ENCODE measurements at places on chromosomes 5 and 9.

DNA sequence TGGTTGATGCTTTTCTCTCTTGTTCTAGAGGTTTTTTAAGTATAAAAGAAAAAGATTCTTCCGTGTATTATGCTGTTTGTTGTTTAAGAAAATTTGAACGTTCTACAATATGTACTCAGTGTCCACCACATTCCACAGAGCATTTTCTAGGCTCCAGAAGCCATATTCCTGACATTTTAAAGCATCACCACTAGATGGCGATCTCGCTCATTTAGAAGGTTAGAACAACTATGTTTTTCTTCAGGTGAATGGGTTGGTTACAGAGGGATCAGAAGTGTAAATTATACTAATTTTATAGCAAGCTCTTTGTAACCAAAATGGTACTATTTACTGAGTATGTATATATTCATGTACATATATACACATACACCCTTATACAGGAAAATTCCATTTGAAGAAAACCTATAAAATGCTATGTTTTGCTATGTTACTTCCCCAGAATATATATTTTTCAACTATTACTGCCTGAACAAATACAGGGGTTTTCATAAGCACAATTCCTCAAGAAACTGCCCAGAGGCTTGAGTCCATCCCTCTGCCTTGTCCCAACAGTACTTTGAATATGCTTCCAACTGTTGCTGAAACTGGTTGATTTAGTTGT, 284.3 kb downstream of the CCDC171 start:
- peak; percentile 45 for DNase-seq

DNA sequence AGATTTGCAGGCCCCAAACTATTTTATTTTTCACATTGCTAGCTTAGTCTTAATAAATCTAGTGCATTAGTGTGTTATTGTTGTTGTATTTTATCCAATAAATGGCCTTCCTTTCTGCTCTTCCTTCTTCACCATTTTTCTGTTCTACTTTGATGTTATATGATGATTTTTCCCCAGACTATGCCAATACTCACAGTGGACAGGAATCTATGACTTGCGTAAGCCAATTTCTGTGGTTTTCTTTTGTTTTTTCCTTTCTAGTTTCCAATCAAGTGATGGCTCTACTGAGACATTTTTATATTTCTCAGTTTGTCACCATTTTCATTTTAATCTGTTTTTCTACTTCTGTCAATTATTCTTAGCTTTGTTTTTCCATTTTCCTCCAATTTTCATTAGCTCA, 106.8 kb upstream of the FBXL7 start:
- no peak for DNase-seq

DNA sequence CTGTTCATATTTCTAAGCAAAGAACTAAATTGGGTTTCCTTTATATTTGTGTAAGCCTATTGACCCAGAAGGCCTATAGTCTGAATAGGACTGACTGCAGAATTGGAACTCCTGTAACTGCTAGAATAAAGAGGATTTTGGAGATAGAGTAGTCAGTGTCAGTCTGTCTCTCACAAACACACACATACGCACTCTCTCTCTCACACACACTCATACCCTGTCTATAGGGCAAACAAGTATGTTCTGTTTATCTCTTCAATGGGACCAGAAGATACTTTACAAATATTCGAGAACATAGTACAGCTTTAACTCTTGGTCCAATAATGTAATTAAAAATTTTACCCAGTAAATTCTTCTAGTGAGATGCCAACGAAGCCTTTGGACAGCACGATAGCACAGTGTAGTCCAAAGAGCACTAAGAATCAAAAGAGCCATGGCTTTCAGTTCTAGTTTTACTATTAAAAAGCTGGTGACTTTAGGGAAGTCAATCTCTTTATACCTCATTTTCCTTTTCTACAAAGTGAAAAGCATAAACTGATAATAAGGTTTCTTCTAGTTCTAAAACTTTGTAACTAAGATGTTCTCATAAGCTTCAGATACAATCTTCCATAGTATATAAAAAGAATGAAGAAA, 19.3 kb downstream of the ABHD17B start:
- no peak for DNase-seq

DNA sequence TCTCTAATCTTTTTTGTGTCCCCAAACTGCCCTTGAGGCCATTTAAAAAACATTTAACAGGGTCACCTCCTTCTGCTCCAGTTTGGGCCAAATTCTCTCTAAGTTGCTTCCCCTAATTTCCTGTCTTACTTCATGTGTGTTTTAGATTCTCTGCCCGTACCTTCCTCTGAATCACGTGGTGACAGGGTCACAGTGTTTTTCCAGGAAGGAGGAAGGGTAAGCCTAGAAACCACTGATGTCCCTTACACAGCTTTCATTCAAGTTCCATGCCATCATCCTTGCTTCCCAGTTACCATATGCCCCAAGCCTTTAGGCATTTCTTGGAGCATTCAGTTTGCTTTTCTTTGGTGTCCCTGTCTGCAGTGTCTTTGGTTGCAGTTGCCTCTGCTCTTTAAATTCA, 42.4 kb upstream of the MACIR start:
- no peak for DNase-seq

GRCh38 chr5:71903808-71904207, 184.7 kb downstream of the CARTPT start:
- no peak for DNase-seq

DNA sequence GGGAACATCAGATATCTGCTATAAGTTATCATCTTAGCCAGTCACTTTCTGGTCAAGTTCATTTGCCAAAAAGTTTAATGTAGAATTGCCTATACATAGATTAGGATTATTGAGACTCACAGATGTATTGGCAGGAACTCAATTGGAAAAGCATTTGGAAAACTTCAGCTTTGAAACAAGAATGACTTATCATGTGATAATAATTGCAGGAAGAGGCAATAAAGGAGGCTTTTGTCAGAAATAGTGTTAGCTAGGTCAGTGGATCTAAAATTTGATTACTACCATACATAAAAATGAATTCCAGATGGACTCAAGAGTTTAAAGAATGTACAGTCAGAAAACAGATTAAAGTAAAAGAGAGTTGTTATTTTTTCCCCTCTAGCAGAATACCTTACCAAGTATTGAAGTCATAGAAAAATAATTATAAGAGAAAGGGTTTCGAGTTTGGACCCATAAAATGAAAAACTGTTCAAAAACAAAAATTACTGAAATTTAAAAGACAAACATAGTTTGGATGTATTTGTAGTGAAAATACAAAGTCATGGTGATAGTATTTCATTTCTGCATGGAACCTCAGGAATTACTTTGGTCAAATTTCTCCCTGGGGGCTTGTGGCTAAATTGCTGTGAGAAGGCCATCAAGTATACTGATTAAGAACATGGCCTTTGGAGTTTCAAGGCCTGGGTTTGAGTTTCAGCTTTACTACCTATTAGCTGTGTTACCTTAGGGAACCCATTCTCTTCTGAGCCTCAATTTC, 159.9 kb downstream of the TMEM38B start:
- DNase-seq, result no peak

- no peak for DNase-seq
Measured at GRCh38 chr5:2492476-2492875, 259.0 kb downstream of the IRX2 start.

DNA sequence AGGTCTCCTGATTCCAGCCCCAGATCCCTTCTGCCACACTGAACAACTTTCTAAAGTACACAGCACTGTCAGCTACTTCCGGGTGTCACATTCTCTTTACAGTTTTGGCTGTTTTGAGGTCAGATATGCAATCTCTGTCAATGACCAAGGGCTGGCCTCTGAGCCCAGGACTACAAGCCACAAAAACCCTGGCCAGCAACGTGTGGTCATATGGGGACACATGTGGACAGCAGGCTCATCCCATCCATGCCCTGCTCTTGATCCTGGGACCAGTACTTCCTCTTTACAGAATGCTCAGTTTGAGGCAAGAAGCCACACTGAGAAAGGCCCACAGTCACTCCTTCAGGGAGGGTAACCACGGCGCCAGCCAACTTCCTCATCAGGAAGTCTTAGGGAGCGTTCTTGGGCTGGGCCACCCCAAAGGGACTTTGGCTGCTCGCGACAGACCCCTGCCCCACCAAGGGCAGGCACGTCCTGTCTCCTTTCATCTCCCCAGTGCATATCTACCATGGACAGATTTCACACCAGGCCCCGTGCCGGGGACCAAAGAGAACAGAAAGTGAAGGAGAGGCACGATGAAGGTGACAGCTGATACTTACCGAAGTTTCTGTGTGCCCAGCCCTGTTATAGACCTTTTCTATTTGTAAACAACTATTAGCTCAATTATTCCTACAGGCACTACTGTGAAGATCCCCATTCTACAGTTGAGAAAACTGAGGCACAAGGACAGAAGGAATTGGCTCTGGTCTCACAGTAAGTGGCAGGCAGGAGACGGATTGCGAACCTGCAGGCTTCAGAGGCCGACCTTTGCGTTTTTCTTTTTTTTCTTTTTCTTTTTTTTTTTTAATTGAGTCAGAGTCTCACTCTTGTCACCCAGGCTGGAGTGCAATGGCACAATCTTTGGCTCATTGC, 37.3 kb downstream of the STK10 start:
- no peak for DNase-seq

DNA sequence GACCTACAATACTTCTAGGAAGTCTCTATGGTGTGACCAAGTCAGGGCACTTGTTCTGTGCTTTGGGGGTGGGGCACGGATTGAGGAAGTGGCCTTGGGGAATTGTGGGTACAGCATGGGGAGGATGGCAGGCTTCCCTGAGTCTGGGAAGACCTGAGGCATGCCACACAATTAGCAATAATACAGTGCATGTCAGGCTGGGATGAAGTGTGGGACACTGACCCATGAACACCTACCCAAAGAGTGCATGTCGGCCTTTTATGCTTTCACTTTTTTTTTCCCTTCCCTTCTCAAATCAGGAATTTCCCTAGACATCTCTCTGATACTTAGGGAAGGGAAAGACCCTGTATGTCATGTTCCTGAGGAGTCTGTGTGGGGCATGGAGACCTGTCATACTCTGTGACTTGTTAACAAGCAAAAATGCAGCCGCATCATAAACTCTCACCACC, 146.4 kb downstream of the PALM2AKAP2 start:
- DNase-seq, result no peak

DNA sequence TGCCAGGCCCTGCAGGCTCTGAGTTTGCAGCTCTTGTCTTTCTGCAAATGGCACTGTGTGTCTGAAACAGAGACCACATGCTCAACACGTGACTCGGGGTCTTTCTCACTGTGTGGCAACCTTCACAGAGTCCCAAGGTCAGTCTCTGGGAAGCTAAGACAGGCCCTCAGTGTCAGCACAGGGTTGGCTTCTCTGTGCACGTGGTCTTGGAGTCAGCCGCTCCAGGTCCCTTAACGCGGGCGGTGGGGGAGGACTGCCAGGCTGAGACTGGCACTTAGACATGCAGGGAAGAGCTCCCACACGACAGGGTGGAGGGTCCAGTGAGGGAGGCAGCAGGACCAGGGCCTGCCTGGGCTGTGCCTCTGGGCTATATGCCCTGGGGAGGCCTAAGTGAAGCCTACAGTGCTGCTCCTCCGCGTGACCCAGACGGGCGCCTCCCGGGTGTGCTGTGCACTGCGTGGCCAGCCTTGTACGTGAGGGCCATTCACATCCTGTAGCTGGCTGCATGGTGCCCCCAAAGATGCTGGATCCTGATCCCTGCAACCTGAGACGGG, 76.8 kb downstream of the ADAMTS2 start:
- no peak for DNase-seq

DNA sequence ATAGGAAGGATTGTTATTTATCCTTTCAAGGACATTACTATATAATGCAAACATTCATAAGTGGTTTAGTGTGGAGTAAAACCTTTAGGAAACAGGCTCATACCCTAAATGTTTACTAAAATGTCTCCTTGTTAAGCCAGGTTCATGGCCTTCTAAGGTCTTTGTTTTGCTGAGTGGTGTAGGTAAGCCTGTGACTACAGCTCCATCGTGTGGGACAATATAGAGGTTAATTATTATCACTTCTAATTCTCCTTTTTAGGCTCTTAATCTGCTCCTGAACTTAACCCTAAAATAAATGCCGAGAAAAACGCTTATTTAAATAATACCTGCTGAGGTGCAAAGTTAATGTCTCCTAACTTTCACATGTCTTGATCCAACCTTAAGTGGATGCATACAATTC, 43.8 kb downstream of the SPINK5 start:
- no peak for DNase-seq

DNA sequence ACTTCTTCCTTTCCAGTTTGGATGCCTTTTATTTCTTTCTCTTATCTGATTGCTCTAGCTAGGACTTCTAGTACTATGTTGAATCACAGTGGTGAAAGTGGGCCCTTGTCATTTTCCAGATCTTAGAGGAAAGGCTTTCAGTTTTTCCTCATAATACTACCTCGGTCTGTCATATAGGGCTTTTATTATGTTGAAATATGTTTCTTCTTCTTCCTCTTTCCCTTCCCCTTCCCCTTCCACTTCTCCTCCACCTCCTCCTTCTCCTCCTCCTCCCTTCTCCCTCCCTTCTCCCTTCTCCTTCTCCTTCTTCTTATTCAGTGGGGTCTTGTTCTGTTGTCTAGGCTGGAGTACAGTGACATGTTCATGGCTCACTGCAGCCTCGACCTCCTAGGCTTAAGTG, 9.2 kb upstream of the TERT start:
- DNase-seq, result no peak

GRCh38 chr5:89998519-89999305, 410.8 kb downstream of the CETN3 start:
- DNase-seq, result no peak

DNA sequence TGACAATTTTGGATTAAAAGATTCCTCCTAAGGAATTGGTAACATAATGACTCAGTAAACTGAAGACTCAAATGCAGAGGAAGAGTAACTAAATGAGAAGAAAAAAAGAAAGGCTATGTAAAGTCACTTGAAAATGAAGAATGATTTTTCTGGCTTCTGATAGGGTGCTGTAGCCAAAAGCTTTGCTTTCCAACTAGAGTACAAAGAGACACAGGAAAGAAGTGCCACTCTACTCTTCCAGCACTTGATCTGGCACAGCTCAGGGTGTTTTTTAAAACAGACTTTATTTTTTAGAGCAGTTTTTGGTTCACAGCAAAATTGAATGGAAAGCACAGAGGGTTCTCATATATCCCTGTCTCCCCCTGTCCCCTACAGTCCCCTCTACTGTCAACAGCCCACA, 122.5 kb downstream of the LMNB1 start:
- DNase-seq, result no peak

DNA sequence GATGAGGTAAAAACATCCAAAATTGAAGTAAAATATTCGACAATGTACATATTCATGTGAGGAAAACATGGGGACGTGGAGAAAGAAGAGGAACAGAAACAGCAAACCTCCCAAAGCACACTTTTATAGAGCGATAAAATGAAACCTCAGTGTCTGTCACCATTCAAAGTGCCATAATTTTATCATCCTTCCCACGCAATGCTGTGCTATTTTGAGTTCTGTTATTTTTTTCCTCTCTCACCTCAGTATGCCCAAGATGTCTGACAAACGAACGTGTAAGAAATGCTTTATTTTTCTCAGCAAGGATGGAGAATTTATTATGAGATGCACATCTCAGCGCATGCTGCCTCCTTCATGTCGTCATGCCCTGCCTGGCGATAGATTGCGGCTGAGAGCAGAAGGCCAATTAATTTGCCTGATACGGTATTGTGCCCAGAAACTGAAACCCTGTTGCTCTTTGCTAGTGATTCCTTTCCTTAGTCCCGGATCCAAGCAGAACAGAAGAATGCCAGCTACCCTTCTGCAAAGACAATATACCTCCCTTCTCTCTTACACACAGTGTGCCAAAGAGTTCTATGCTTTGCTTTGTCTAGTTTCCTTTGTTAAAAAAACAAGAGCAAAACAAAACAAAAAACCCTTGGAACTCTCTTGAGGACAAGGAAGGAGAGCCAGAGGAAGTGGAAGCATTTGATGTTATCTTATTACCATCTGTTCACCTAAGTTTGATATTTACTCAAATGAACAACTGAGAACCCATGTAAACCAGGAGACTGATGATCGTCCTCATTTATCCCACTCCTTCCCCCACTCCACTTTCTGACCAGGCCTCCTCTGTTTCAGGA, 192.4 kb downstream of the SEMA6A start:
- DNase-seq, result peak; percentile 28
